ENCODE measurements at places on chromosomes 16 and 17. TPM values are rescaled to one million over a fixed set of nuclear protein-coding genes. Genes with fewer than 3 reads are reported as not detected.

The WNT9B gene
- total RNA-seq = not detected

The SETD6 gene
- 25.0 TPM for total RNA-seq

The MEOX1 gene
- 0.59 TPM for total RNA-seq

The KRTAP3-2 gene
- not detected for total RNA-seq

The ESRP2 gene
- 1.5 TPM for total RNA-seq

The MFAP4 gene
- total RNA-seq = not detected

The ABI3 gene
- not detected for total RNA-seq

The TNFRSF17 gene
- total RNA-seq = not detected

The KRT31 gene
- total RNA-seq = not detected

The PEX12 gene
- total RNA-seq = 7.0 TPM

The ADAMTS18 gene
- total RNA-seq = 0.59 TPM

The CCDC154 gene
- total RNA-seq = 0.28 TPM

The TVP23A gene
- total RNA-seq = 4.6 TPM

The IRX6 gene
- total RNA-seq = not detected

The PLCD3 gene
- total RNA-seq = 16.0 TPM

The SLC47A1 gene
- 1.9 TPM for total RNA-seq

The RAPGEFL1 gene
- 6.8 TPM for total RNA-seq

The CEMP1 gene
- total RNA-seq = not detected

The CDH13 gene
- 3.0 TPM for total RNA-seq

The TCF25 gene
- total RNA-seq = 127 TPM

The ARHGAP44 gene
- 10.6 TPM for total RNA-seq

The HNF1B gene
- total RNA-seq = not detected

The SP6 gene
- total RNA-seq = 0.65 TPM

The KRTAP2-1 gene
- not detected for total RNA-seq

The BRCA1 gene
- 54.0 TPM for total RNA-seq

All from neural progenitor cell (in vitro differentiated cells).